ENCODE measurements at places on chromosomes 12 and 14.

DNA sequence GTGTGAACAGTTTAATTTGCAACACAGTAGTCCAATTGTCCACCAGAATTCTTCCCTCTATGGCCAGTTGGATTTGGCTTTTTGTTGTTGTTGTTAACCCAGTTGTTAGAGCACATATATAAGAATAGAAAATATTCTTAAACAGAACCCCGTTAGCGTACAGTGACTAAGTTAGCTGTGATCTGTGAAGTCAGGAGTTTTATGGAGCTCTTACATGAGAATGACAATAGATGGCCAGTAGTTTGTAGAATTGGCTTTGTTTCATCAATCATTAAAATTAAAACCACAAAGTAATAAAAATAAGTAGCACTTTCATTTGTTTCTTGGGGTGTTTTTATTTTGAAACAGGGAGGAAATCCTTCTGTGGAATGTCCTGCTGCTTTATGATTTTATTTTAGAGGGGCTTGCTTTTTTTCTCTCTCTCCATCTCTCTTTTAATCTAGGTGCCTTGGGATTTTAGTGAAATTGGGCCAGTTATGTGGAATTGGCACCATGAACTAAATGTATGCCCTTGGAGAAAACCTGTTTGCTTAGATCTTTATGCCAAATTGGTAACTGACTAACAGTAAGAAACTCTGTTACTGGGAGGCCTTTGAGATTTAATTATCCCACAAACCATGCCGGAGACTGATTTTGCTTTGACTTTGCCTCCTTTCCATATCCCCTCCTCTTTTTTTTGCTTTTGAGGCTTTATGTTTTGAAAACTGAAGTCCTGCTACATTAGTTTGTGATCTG, 22.9 kb downstream of the FBXW8 start:
- DNase-seq = no peak

DNA sequence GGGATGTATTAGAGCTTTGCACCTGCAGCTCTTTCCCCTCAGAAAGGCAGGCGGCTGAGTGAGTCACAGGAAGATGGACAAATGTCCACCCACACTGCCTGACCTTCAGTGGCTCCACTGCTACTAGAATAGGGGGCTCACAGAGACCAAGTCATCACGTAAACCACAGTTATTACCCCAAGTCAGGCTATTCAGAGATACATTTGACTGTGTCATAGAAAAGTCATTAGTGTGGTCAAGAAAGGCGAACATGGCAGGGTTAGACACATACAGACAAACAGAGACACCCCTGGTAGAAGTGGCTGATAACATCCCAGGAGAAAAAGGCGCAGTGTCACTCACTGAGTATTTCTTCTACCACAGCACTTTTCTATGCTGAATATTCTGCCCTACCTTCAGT, 36.0 kb downstream of the GCH1 start:
- no peak for DNase-seq

DNA sequence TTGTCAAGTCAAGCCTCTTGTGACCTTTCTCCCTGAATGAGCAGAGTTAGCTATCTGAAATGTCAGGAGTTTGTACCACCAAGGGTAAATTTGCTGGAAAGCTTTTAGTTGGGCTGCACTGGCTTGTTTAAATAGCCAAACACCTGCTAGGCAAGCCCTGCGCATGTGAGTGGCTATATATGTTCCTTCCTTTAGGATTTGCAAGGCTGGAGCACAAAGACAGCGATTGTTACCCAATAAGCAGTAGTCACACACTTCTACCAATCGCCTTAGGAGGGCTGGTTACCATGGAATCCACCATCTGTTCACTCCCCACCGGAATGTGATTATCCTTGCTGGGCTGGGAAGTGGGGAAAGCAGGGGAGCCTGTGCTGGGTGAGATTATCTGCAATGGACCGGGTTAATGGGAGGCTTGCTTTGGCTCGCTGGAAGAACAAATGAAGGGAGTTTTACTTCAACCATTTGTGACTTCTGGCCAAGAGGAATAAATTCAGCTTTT, 102.5 kb downstream of the FGD4 start:
- DNase-seq = no peak

DNA sequence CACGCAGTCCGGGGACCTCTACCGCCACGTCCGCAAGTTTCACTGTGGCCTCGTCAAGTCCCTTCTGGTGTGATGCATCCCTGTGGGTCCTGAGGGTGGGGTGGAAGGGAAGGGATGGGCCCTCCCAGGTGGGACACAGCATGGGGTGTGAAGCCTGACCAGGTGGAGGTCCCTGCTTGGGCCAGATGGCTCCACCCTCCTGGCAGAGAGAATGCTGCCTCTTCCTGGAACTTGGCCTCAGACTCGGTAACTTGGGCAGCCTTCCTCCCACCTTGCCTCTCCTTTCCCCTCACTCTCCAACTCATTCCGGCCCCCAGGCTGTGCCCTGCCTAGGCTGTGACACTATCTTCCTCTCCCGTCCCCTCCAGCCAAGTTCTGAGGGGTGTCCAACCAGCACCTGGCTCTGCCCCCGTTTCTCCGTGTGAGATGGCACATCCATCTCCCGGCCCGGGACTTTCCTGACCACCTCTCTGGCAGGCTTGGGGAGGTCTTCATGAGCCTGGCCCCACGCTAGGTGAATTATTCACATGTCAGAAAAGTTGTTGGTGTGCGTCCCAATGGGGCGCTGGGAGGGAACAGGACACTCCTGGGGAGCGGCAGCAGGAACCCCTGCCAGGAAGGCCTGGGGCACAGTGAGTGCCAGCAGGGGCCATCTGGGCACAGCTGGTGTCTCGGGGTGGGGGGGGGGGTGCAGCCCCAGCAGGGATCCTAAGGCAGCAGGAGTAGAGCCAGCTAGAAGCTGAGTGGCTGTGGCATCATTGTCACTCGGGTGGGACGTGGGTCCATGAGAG, 1.7 kb downstream of the ZBTB42 start:
- DNase-seq = no peak

DNA sequence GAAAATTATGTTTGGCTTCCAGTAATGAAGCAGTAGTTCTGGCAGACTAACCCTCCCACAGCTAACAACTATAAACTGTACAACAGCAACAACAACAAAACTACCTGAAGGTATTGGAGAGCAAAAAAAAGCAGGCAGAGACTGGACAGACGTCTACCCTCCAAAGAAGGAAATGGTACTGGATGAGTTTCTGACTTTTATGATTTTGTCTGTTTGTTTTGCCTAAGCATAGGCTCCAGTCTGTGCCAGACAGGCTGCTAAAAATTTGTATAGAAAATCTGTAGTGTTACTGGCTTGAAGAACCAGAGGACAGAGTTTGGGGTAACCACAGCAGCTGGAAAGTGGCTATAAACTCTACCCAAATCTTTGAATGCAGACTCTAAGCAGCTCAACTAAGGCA, 131.3 kb downstream of the SLC25A47 start:
- no peak for DNase-seq

- DNase-seq = no peak
Measured at GRCh38 chr12:9719790-9720189, 13.1 kb downstream of the CLECL1 start.

GRCh38 chr14:61179796-61180398, 101.2 kb downstream of the TMEM30B start:
- no peak for DNase-seq

- no peak for DNase-seq
Measured at GRCh38 chr12:105832806-105833205, 305.9 kb downstream of the NUAK1 start.

DNA sequence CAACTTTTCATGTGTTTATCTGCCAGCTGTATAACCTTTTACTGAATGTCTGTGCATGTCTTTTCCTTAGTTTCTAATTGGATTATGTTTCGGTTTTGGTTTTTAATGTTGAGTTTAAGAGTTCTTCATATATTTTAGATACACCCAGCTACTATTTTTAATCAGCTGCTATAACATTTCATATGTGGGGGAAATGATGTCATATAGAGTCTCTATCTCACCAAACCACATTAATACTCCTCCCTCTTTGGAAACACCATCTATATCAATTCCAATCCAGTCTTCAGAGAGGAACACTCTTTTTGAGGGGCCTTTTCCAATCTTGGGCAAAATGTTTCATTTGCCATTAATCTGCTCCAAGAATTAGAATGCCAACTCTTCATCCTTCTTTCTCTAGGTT, 28.5 kb upstream of the GCH1 start:
- no peak for DNase-seq

DNA sequence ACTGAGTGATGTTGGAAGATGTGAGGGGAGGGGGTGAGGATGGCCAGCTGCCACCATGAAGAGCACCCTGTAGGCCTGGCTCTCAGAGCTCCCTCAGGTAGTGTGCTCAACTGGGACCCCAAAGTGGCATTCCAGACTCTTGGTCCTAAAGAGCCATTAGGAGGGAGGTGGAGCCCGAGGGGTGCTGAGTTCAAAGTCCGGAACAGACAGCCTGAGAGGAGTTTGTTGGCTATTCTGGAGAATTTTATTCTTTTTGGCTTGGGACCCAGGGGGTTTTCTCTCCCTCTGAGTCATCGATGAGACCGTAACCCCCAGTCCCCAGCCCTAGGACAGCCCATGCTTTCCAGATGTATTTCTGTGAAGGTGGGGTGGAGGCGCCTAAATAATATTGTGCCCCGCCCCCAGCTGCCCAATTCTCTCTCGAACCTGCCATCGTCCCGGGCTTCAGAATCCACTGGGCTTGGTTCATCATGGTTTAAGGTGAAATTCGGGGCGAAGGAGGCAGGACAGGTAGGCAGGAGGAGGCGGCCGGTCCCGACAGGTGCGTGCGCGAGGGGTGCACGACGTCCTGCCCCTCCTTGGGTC, 690 bp upstream of the RBP5 start:
- DNase-seq = no peak

DNA sequence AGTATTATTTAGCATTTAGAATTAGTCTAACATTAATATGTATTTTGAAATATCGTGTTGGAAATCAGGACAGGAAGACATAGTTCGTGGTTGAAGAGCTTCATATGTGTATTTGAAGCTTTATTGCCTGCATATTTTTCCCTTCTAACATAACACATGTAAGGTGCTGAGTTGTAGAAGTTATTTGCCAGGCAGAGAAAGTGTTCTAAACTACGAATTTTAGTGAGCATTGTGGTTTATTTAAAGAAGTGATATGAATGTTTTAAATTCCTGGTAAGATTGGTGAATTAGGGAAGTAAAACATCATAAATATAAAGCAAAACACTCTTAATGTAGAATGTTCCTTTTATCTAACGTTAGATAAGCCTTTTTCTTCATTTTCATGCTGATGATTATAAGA, 2.5 kb downstream of the RASSF3 start:
- no peak for DNase-seq

- DNase-seq = no peak
Measured at GRCh38 chr14:26928019-26928418, 330.2 kb upstream of the NOVA1 start.

DNA sequence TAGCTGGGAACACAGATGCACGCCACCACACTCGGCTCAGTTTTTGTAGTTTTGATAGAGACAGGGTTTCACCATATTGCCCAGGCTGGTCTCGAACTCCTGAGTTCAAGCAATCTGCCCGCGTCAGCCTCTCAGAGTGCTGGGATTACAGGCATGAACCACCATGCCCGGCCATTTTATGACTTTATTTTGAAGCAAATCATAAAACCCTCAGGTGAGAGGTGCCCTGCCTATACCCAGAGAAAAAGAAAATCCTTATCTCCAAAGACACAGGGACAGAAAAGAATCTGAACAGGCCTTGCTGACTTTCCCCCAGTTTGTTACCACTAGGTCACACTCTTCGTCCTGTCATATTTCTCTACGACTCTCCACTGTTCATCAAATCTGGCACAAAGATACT, 48.8 kb downstream of the DAO start:
- no peak for DNase-seq

DNA sequence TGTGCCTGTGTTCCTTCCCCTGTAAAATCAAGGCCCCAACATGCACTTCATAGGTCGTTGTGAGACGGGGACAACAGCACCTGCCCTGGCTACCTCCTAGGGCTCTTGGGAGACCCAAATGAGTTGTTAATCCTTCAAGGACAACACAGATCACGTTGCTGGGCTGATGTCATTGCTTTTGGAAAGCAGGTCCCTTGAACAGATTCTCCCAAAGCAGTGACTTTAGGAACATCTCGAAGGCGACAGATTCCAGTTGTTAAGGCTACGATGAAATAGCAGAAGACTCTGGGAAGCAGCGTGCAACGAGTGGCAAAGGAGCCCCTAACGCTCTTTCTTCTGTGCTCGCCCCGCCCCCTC, 26.2 kb upstream of the MAP1LC3B2 start:
- no peak for DNase-seq

GRCh38 chr14:102071283-102071998, 15.4 kb downstream of the HSP90AA1 start:
- peak; percentile 71 for DNase-seq

DNA sequence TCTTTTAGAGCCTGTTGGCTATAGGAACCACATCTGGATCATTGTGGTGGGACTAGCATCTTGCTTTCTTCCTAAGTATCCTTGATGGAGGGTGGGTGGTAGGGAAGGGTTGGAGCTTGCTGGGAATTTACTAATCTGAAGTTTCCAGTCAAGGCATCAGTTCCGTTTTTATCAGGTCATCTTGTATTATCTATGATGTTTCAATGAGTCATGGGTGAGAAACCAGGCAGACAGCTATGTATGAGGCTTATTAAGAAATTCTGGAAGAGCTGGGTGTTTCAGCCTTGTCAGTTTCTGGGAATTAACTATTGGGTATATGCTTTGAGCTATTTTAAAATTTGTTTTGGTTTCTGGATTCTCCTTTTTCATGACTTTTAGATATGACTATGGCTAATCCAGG, 11.3 kb downstream of the TSFM start:
- peak; percentile 84 for DNase-seq

DNA sequence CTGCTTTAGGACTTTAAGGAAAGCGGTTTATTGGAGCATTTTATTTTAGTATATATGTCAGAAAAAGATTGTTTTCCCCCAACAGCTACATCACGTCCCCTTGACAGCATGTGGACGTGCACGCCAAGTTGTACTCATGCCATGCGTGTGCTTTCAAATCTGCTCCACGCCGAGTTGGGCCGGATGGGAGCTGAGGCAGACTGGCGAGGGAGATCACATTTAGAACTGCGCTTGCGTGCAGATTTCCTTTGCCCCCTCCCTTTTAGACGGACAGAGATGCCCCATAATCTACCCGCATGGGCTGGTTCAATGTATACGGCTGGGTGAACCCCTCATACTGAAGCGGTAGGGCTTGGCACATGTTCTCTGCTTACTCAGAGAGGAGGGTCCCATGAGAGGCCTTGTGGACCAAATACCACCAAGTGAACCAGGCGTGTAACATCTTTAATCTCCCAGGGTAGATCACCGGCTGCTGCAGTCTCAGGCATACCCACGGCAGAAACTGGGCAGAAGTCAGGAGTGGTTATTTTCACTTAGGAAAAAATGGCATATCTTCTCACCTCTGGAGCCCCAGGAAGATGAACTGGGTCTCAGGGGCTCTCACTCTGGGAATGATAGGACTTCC, 92.1 kb downstream of the ESR2 start:
- no peak for DNase-seq
